Activated CD4-positive, alpha-beta memory T cell treated with anti-CD3 and anti-CD28 coated beads, Interleukin-2, amount 10 ng/mL, durations not matched to agents 7 days and 5 days (primary cell): ENCODE measurements at places on chromosomes 11 and 22.

- no peak for DNase-seq
These were observed 92.1 kb downstream of the PARVA start for GRCh38 chr11:12469451-12469850.

DNA sequence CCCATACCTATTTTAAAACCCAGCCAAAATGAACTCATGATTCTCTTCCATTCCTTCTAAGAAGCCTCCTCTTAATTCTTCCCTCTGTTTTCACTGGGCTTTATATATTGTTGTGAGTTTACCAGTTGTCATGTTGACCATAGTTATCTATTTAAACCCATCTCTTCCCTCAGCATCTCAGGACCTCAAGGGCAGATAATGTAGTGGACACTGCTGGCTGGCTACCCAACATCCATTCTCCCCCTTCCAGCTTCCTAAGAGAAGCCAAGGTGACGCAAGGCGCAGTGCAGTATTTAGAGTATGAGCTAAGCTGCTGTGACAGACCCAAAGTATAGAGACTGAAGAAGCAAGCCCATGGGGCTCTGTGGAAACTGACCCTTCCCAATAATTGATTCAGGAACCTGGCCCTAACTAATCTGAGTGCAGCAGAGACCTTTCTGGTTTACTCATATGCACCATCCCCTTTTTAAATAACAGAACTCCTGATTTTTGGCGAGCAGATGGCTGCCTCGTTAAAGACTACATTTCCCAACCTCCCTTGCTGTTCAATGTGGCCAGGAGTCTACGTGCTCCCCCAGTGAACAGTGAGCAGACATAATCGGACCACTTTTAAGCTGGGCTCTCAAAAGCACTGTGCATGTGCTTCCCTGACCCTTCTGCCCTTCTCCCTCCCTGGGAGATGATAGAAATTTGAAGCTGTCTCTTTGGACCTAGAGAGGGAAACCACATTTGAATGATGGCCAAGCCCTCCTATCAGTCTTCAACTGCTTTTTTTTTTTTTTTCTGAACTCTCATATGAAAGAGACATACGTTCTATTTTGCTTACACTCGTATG is 28.1 kb upstream of the CREB3L1 start:
- no peak for DNase-seq

DNA sequence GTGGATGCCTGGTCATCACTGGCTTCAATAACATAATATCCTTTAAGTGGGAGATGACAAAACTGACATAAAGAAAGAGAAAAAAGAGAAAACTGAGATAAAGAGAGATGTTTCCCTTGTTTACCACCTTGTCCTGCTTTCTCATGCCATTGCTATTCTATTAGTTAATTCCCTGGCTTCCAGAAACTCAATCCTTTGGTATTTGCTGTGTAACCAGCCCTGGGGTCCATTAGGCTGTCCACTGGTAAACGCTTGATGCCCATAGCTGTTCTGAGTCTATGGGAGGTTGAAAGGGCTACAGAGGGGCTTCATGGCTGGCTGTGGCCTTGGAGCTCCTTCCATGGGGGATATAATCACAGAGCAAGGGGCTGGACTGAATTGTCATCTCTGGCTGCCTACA is 243.4 kb upstream of the PLET1 start:
- no peak for DNase-seq

DNA sequence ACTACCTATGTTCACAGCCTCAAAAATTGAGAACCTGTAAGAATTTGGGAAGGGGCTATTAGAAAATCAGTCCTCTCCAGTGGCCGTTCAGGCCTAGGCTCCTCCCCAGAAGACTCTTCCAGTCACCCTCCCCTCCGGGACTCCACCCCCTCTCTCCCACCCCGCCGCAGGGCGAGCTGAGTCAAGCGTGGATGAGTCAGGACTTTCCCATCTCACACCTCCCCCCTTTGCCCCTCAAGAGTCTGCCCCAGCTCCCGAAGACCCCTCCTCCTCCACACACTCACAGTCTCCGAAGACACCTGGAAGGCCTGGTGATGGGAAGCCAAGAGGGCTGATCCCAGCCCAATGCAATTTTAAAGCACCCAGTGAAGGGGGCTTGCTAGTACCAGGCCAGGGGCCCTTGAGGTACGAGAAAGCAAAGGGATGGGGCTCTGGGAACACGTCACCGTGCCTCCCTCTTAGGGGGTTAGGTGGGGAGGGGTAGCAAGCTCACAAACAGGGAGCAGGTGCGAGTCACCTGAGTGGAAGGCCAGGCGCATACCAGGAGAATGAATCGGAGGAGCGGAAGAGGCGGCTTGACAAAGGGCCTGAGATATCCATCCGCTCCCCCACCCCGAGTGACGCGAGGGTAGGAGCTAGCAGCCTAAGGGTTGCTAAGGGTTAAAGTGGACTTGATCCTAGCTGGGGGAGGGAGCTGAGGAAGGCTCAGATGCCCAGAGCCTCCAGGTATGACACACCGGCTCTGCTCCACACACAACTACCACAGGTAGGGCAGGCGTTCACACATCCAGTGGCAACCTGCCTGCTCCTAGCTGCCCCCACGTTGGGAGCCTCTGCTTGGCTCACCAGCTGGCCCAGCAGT is 13.6 kb downstream of the BCL9L start:
- peak; percentile 74 for DNase-seq

DNA sequence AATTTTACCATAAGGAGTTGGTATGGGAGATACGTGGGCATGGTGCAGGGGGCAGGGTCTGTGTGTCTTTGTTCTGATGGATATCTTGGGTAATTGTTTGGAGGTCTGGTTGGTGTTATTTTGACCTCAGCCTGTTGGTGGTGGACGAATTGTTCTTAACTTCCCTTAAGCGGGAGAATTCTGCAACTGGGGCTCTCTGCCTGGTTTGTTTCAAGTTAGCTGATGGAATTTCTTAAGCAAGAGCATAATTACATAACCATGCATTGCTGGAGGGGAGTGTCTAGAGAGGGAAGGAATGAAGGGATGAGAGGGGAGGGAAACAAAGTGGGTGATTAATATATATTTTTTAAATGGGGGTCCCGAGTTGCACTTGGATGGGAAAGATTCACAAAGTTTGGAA is 908.5 kb upstream of the RAG2 start:
- DNase-seq: no peak

DNA sequence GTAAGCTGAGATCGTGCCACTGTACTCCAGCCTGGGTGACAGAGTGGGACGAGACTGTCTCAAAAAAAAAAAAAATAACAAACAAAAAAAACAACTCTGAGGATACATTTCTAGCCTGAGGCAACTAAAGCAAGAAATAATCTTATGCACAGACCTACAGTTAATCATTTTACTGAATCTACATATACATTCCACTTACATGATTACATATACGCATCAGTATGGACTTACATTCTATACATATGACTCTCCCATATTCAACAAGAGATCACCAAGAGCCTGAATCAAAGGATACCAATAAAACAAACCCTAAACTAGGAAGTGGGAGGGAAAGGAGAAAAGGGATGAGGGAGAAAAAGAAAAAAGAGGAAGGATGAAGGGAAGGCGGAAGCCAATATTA is 1.1 kb downstream of the ALG8 start:
- no peak for DNase-seq

GRCh38 chr11:122979103-122979814 is 2.4 kb downstream of the BSX start:
- DNase-seq: no peak

GRCh38 chr11:101617735-101618332 is 34.0 kb upstream of the TRPC6 start:
- no peak for DNase-seq

GRCh38 chr11:77705195-77705875 is 67.7 kb upstream of the CLNS1A start:
- no peak for DNase-seq

DNA sequence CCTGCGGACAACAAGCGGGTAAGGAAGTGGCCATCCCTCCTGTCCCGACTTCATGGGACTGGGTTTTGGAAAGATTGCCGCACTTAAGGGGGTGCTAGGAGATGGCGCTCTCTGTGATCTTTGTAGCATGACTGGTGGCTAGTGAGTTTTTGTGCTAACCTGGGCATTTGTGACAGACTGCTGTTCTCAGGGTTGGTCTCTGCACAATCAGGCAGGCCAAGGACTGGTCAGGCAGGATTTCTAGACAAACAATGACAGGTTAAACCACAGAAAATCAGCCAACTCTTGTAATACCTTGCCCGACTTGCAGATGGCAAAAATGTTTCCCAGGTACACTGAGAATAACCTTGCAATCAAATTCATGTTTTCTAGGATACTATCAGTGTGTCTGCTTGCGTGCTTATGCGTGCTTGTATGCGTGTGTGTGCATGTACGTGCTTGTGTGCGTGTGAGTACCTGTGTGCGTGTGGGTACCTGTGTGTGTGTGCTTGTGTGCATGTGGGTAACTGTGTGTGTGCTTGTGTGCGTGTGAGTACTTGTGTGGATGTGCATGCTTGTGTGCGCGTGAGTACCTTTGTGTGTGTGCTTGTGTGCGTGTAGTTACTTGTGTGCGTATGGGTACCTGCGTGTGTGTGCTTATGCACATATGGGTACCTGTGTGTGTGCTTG is 25.6 kb upstream of the SORL1-AS1 start:
- no peak for DNase-seq

DNA sequence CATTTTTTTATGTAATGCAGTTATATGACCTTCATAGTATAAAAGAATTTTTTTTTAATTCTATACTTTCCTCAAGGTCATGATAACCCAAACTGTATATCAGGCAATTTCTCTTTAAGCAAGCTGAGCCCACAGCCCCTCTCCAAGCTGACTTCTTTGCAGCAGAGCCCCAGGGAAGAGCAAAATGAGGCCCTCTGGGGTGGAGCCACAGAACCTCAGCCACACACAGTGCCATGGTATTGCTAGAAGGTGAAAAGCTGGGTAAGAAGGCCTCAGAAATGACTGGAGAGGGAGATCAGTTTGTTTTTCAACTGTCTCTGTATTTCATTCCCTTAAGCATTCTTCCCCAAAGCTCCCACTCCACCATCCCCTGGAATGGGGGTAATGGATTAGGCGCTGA is 108.8 kb downstream of the PLEKHA7 start:
- no peak for DNase-seq

GRCh38 chr22:48253573-48253972 is 1491.1 kb downstream of the TBC1D22A start:
- DNase-seq: no peak

DNA sequence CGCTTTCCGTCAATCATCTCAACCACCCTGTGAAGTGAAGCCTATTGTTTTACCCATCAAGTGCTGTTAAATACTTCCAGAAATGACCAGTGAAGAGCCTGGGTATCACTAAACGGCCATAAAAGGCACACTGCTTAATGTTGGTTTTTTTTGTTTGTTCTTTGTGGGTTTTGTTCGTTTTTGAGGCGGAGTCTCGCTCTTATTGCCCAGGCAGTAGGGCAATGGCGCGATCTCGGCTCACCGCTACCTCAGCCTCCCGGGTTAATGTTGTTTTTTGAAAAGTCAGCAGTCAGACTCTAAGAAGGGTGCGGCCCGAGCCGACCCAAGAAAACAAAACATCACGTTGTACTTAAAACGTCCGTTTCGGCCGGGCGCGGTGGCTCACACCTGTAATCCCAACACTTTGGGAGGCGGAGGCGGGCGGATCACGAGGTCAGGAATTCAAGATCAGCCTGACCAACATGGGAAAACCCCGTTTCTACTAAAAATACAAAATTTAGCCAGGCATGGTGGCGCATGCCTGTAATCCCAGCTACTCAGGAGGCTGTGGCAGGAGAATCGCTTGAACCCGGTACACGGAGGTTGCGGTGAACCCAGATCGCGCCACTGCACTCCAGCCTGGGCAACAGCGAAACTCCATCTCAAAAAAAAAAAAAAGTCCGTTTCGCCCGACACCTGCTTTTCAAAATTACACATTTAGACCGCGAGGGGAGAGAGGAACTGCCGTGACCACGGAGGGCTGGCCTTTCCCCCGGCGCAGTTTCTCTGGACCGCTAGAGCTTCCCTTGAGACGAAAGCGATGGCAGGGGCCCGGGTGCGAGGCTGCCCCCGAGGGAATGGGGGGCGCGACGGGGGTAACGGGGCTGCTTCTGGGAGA is 714 bp downstream of the CD59 start:
- DNase-seq: peak; percentile 67

DNA sequence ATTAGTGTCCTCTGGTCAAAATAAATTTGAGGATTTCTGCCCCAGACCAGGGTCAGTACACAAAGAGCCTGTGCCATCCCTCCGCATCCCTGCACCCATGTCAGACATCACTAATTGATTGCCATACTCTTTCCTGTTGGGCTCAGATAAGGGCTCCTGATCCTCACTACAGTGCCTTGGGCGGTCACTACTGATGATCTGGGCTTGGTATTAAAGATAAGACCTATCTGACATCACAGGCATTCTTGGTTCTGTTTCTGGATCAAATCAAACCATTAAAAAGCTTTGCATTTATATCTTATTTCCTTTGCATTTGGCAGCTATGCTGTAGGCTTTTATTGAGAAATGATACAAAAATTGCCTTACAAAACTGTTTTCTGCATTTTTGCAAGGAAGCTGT is 103.5 kb upstream of the TENM4 start:
- DNase-seq: no peak

GRCh38 chr11:115741376-115742107 is 237.3 kb upstream of the CADM1 start:
- DNase-seq: no peak

GRCh38 chr22:32473388-32473952 is 1.1 kb upstream of the FBXO7 start:
- DNase-seq: peak; percentile 53

DNA sequence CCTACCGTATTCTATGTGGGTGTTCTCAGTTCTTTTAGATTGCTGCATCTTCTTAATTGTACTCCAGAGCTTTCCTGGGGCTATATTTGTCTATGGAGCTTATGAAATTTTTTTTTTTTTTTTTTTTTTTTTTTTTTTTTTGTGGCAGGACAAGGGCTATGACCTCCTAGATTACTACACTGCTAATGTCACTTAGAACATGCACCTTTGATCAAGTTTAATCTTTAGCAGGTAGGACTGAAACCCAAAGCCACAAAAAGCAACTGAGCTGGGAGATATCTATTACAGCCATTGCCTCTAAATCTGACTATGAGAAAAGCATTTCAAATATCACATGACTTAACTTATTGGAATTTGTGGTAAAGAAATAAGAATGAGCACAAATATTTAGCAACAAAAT is 21.7 kb upstream of the ABTB2 start:
- no peak for DNase-seq

DNA sequence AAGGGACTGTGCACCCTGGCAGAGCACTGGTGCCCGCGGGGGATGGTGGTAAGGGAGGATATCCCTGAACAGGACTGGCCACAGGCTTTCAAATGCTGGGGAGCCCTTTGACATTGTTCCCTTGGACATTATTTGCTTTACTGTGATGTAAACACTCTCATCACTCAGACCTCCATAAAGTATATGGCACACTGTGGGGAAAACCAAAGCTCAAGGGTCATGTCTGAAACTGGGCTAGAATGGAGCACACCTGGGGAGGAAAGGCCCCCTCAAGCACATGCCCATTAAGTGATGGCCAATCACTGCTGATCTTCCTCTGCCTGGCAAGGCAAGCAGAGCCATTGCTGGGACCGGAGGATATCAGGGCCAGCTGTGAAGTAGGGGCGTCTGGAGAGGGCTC is 60.9 kb upstream of the TENM4 start:
- no peak for DNase-seq
